ENCODE measurements at places on chromosomes 5 and 9. TPM values are rescaled to one million over a fixed set of nuclear protein-coding genes. Genes with fewer than 3 reads are reported as not detected.

The KCNIP1 gene
- total RNA-seq: not detected

The OGN gene
- total RNA-seq: not detected

The PFN3 gene
- total RNA-seq: not detected

The PGM5 gene
- not detected for total RNA-seq

The IFNB1 gene
- total RNA-seq: not detected

The IFNK gene
- not detected for total RNA-seq

GRCh38 chr9:38119560-38120236 lies 50.7 kb upstream of the SHB start:
- H3K27me3 ChIP-seq: peaks cover 24% of the 10 kb centered on the region
- H3K27ac ChIP-seq: no peak overlapping the region
- no peak overlapping the region for H3K4me3 ChIP-seq
- no peak for DNase-seq
- H3K36me3 ChIP-seq: no peaks in the 10 kb centered on the region
- H3K4me1 ChIP-seq: no peaks in the 10 kb centered on the region

DNA sequence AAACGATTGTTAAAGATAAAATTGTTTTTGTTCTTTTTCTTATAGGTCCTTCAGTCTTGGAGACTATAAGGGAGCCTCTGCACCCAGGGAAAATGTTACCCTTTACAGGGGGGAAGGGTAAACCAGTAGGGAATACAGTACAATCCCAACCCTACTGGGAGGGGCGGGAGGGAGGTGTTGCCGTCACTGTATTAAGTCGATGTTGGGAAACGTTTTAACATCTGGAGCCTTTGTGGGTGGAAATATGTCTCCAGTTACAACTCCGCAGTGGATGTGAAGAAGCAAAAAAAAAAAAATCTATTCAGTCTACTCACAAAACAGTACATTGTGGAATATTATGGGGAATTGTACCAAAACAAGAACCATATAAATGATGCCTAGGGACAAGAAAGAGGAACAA lies 47.2 kb upstream of the FCHO2 start:
- H3K27ac ChIP-seq: no peak overlapping the region
- no peaks in the 10 kb centered on the region for H3K4me1 ChIP-seq
- DNase-seq: no peak
- no peaks in the 10 kb centered on the region for H3K27me3 ChIP-seq
- no peak overlapping the region for H3K4me3 ChIP-seq

DNA sequence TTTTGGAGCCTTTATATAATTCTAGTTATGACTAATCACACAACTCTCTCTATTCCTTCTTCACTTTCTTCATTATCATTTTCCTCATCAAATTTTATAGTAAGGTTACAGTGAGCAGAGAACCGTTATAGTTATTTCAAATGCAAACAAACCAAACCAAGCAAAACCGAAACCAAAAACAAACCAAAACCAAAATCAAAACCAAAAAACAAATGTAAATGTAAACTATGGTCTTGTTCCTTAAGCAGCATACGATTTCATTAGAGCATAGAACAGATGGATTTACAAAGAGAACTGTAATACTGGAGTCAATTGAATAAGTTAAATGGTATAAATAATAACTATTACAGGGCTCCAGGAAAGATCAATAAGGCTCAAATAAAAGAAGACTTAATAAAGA lies 447.1 kb downstream of the LRRC70 start:
- no peak for DNase-seq
- H3K4me1 ChIP-seq: no peaks in the 10 kb centered on the region
- no peak overlapping the region for H3K4me3 ChIP-seq

GRCh38 chr5:32156635-32157034 lies 17.5 kb downstream of the GOLPH3 start:
- no peaks in the 10 kb centered on the region for H3K27me3 ChIP-seq
- no peak overlapping the region for H3K4me3 ChIP-seq
- no peak for DNase-seq
- peaks cover 82% of the 10 kb centered on the region for H3K4me1 ChIP-seq

GRCh38 chr5:3026099-3026498 lies 274.6 kb upstream of the IRX2 start:
- no peaks in the 10 kb centered on the region for H3K27me3 ChIP-seq
- no peaks in the 10 kb centered on the region for H3K36me3 ChIP-seq
- DNase-seq: no peak
- H3K4me3 ChIP-seq: no peak overlapping the region
- no peak overlapping the region for H3K27ac ChIP-seq

- H3K27me3 ChIP-seq: no peaks in the 10 kb centered on the region
- peaks cover 68% of the 10 kb centered on the region for H3K4me1 ChIP-seq
- H3K4me3 ChIP-seq: peak overlapping the region; percentile 73
- H3K27ac ChIP-seq: peak overlapping the region; percentile 72
- peak; percentile 84 for DNase-seq
- H3K36me3 ChIP-seq: no peaks in the 10 kb centered on the region
These were observed 51.0 kb upstream of the IL17B start for GRCh38 chr5:149429839-149430721.

DNA sequence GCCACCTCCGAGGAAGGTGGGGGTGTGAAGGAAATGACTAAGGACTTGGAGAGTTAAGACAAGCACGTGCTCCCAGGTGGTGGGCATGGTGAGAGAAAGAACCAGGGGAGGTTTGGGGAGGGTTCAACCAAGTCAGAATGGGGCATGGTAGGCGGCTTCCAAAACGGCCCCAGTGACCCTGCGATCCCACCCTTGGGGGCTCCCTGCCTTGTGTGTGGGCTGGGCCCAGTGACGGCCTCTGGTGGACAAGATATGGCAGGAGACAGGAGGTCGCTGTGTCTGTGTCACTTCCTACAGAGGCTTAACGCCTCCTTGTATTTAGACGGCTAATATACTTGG lies 51.3 kb upstream of the IRX4 start:
- no peaks in the 10 kb centered on the region for H3K4me1 ChIP-seq
- no peak for DNase-seq
- no peak overlapping the region for H3K4me3 ChIP-seq

DNA sequence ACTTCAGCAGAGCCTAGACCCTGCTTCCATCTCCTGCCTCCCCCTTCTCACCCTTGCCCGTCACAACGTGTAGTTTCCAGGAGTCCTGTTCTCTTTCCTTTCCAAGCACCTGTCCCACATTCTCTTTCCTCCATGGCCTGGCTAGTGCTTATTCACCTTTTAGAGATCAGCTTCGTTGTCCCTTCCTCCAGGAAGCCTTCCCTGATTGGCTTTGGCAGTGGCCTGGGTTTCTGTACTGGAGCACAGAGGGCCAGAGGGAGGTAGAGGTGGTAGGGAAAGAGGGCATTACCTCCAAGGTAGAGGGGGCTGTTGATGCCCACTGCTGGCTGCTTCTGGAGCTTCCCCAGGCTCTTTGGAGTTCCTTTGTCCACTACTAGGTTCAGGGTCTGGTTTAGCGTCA lies 93.7 kb upstream of the PANK3 start:
- no peak for DNase-seq
- 0 out of 2 replicates have a peak, but pooled peaks cover 6% of the 10 kb centered on the region for H3K4me1 ChIP-seq

GRCh38 chr5:81893961-81894360 lies 77.9 kb upstream of the ATG10 start:
- no peaks in the 10 kb centered on the region for H3K4me1 ChIP-seq
- H3K36me3 ChIP-seq: no peaks in the 10 kb centered on the region
- H3K4me3 ChIP-seq: no peak overlapping the region
- DNase-seq: no peak
- H3K27ac ChIP-seq: no peak overlapping the region
- no peaks in the 10 kb centered on the region for H3K27me3 ChIP-seq
